M059J (cell line): ENCODE measurements at places on chromosomes 1 and 21. TPM values are rescaled to one million over a fixed set of nuclear protein-coding genes. Genes with fewer than 3 reads are reported as not detected.

The LCE7A gene
- not detected in 2 replicates for total RNA-seq

DNA sequence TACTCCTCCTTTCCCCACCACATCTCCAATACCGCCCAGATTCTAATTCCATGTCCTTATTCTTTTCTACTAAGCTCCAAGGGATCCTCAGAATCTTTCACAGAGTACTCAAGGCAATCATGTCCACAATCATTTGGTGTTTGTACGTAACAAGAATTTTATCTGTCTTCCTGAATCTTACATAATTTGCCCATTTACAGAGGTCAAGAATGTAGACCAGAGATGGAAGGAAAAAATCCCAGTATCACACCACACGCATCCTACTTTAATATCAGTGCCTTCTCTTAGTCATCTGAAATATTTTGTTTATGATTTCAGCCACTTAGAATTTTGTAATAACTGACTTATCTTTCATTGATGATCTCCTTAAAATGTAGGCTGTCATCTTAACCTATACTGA is 366.0 kb upstream of the LRRC7 start:
- no peak for DNase-seq

DNA sequence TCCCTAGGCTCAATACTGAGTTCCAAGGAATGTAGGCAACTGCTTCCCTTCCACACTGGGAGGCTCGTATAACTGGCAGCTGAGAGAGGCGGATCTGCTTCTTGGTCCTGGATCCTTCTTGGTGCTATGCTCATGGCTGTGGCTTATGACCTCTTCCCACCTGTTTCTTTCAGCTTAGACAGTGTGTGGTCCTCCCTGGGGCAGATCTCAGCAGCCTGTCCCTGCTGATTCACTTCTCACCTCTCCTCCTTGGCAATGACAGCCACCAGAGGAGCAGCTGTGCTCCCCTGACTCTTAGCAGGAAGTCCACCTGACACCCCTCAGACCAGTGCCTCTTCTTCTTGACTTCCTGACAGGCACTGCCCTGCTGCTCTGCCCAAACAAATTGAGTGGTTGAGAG is 75.1 kb upstream of the PTGFRN start:
- DNase-seq: no peak

DNA sequence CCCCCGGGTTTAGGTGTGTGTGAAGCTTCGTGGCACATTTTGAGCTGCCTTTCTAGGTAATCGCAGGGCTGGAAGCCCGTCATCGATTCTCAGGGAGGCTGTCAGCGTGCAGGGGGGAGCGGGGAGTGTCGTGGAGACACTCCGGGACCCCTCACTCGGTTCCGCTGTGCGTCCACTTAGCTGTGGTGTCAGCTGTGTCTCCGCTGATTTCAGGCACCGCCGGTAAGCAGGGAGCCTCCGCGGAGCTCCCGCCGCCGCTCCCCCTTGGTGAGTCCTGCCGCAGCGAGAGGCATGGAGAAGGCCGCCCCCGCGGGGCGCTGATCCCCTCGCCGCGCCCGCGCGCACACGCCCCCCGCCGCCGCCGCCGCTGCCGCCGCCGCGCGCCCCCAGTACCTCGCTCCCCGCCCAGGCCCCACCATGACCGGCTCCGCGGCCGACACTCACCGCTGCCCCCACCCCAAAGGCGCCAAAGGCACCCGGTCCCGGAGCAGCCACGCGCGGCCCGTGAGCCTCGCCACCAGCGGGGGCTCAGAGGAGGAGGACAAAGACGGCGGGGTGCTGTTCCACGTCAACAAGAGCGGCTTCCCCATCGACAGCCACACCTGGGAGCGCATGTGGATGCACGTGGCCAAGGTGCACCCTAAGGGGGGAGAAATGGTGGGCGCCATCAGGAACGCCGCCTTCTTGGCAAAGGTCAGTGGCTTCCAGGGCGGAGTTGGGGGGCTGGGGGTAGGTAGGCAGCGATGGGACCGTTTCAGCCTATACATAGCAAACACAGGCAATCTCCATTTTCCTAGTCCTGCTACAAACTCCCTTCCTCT is 995 bp downstream of the VASH2 start:
- no peak for DNase-seq

DNA sequence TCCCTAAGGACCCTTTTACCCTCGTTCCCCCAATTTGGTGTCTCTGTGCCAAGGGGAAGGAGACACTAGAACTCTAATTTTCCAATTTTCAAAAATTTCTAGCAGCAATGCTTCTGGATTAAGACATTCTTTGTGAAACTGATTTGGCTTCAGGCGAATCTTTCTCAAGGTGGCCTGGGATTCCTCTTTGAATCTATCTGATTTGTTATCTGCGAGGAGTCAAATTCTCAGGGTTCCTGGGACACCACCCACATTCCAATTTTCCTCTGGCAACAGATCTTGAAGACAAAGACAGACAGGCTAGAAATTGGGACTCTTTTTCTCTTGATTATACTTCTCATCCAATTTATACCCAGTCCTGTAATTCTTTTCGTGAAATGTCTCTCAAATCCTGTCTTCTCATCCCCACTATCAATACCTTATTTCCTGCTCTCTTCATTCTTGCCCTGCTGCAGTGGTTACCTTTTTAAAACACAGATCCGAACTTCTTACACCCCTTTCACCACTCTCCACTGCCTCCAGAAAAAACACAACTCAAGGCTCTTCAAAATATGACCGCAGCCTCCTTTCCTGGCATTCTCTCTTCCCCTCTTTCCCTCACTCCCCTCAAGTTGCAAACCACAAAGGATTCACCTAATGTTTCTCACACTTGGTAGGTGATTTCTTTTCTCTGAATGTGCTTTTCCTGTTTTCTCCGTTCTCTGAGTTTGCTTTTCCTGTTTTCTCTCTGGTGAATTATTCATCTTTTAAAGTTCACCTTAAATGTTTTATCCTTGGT is 2.7 kb upstream of the MPZL1 start:
- DNase-seq: no peak

DNA sequence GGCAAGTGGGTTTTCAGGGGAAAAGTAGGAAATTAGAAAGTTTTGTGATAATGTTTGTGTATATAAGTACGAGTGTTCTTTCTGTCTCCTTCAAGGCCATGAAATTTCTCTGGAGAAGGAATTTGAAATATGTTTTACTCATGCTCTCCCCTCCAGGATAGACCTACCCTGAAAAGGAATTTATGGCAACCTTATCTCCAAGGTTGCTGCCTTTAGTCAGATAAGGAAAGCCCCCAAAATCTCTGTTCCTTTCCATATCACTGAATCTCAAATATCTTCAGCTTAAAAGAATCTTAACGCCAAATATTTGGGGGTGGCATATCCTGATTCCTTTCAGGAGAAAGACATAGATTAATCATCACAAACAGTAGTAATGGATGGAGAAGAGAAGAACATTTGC is 499 bp upstream of the C4BPB start:
- peak; percentile 29 for DNase-seq
